ENCODE measurements at places on chromosomes 11 and 22.
A peak's percentile ranks its signal among the peaks of the same experiment; 100 is the strongest.

- no peak for DNase-seq
Measured at GRCh38 chr22:19753090-19753842, 7.3 kb upstream of the TBX1 start.

DNA sequence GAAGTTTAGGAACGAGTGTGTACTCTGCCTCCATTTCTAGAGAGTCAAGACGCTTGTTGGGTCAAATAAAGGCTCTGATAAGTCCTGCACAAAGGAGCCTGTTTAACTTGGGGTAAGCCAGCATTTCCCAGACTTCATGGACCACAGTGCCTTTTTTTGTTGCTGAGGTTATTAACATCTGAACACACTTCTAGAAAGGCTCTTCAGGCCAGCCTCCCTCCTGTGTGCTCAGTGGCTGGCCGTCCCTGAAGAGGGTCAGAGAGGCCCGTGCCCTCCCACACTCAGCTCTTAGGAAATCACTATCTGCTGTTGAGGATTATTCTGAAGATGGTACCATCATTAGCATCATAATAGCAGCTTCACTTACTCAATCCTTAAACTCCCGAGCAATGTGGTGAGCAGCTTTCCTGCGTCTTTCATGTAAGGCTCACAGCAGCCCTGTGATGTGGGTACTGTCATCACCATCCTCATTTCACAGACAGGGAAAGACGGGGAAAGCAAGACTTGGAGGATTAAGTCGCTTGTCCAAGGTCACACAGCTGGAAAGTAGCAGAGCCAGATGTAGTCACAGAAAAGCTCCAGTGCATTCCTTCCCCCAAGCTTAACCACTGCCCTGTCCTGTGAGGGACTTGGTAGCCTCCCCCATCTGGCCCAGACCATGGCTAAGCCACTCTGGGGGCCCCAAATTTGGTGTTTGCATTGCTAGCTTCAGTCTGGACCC, 71.3 kb downstream of the TSPAN18 start:
- DNase-seq, result peak; percentile 31

DNA sequence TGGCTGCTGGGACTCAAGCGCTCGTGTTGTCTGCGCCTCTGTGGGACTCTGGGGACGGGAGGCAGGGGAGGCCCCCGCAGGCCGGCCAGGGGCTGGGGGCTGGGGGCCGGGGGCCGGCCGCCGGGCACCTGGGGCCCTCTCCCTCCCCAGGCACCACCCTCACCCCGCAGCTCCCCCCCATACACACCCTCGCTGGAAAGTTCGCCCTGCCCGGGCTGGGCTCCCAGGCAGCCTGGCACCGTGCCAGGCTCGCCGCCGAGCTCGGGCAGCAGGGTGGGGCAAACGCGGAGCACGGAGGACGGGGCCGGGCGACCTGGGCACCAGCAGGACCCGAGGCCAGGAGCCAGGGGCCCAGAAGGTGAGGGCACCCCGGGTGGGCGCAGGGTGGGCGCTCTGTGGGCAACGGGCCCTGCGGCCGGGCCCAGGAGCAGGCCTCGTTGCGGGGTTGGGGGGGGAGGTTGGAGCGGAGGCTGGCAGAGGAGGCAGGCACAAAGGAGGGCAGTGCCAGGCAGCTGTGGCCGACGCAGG, 76.7 kb upstream of the WNT7B start:
- DNase-seq, result no peak

GRCh38 chr11:75342966-75343870, 8.2 kb downstream of the ARRB1 start:
- no peak for DNase-seq

GRCh38 chr11:131851964-131852755, 481.7 kb downstream of the NTM start:
- no peak for DNase-seq

DNA sequence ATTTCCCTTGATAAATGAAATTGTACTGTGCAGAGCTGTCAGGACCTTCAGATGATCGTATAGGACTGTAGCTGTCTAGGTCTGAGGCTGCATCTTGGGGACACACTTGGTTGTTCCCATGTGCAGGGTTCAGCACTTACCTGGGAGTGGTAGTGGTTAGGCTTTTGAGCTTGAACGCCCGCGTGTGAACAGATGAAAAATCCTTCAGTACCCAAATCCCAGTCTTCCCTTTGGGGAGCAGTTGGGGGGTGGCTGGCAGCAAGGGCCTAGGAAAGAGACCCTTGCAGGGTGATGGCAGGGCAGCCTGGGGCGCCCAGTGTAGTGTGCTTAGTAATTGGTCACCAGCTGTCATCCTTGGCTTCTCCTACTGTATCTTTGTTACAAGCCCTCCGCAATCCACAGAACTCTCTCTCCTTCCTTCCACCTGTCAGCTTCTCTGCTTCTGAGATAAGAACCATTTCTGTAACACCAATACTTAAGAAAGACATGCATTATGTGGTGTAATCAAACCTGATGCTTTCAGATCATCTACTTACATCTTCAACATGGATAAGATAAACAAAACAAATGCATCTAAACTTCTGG, 64.6 kb downstream of the MORC2 start:
- DNase-seq, result no peak

DNA sequence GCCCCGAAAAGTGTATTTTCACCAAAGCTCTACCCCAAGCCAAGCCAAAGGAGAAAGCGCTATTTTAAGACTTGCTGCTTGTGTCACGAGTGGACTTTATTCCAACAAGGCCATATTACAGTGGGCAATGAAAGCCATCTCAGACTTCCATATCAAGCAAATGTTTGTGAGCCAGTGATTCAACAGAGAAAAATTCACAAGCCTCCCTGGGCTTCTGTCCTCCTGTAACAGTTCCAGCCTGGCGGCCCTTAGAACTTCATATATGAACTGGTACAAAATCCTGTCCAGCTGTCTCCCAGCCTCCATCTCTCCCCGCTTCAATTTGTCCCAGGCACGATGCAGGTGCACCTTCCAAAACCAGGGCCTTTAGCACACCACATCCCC, 11.2 kb downstream of the LARGE1 start:
- peak; percentile 30 for DNase-seq

GRCh38 chr11:122085264-122085663, 30.8 kb downstream of the BLID start:
- DNase-seq, result peak; percentile 97

GRCh38 chr22:32177221-32177765, 18.2 kb upstream of the C22orf42 start:
- DNase-seq, result no peak

GRCh38 chr22:44594951-44595350, 96.9 kb upstream of the RTL6 start:
- DNase-seq, result no peak

GRCh38 chr11:88378422-88379066, 41.0 kb upstream of the CTSC start:
- DNase-seq, result no peak

GRCh38 chr11:78050964-78051831, 12.5 kb upstream of the THRSP start:
- peak; percentile 25 for DNase-seq

DNA sequence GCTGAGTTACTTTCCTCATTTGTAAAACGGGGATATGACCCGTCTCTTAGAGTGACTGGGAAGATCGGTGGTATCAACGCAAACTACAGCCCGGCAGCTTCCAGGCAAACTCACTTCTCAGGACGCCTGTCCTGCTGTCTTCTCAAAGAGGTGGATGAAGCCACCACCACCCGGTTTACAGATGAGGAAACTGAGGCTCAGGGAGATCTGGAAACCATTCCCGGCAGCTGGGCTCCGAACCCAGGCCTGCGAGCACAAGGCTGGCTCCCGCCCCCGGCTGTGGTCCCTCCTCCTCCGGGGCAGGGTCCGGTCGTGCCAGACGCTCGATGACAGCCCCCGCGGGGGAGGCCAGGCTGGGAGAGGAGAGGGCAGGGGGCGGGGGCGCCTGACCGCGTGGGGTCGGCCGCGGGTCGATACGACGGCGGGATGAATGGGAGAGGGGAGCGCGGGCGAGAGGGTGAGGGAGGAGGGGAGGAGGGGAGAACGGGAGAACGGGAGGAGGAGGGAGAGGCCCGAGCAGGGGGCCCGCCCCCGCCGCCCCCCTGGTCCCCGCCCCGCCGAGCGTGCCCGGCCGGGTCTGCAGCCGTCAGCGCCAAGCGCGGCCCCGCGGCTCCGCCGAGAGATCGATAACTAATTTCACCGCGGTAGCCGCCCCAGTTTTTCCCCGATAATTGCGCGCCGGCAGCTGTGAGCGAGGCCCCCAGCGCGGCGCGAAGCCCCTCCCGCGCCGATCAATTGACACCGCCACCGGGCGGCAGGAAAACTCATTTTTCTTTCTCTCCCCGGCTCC, 14.0 kb downstream of the IGLL1 start:
- no peak for DNase-seq

DNA sequence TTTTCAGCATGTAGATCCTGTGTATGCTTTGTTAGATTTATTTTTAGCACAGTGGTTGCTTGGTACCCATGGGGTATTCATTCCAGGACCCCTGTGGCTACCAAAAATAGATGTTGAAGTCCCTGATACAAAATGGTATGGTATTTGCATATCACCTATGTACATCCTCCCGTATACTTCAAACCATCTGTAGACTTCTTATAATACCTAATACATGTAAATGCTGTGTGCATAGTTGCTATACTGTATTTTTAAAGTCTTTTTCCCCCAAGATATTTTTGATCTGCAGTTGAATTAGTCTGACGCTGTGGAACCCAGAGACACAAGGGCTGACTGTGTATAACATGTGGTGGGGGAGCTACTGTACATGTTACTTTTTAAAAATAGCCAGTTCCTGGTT, 101.1 kb downstream of the ATXN10 start:
- DNase-seq, result no peak

GRCh38 chr11:415640-416041, 842 bp upstream of the SIGIRR start:
- DNase-seq, result no peak

GRCh38 chr11:47850337-47850736, 2.2 kb upstream of the NUP160 start:
- no peak for DNase-seq

- no peak for DNase-seq
Measured at GRCh38 chr22:39518996-39519680, 1.2 kb upstream of the ATF4 start.
